Mesenteric fat pad (tissue), 1 donor: ENCODE measurements at places on chromosomes 6 and 20. TPM values are rescaled to one million over a fixed set of nuclear protein-coding genes. Genes with fewer than 3 reads are reported as not detected.

PRR18 gene
- total RNA-seq = 1.0 TPM

TBXT gene
- total RNA-seq = not detected

SIM1 gene
- not detected for total RNA-seq

NNAT gene
- total RNA-seq = 27.3 TPM

SLC29A1 gene
- 205 TPM for total RNA-seq

STK4 gene
- total RNA-seq = 34.4 TPM

SLC17A1 gene
- not detected for total RNA-seq

WFDC12 gene
- not detected for total RNA-seq

MYB gene
- total RNA-seq = 0.16 TPM

MAP3K7 gene
- total RNA-seq = 20.7 TPM

PIM1 gene
- 213 TPM for total RNA-seq

SLC22A23 gene
- total RNA-seq = 23.8 TPM

PRICKLE4 gene
- 2.0 TPM for total RNA-seq

WFDC5 gene
- not detected for total RNA-seq

ZBTB12 gene
- 2.9 TPM for total RNA-seq

LY6G6F gene
- not detected for total RNA-seq

NEURL2 gene
- total RNA-seq = 17.0 TPM

SYNGAP1 gene
- 14.1 TPM for total RNA-seq

FAM209B gene
- total RNA-seq = 0.51 TPM
